ENCODE measurements at places on chromosomes 4 and X.

- no peak for DNase-seq
These were observed 160.1 kb downstream of the STK32B start for GRCh38 chr4:5211282-5211839.

DNA sequence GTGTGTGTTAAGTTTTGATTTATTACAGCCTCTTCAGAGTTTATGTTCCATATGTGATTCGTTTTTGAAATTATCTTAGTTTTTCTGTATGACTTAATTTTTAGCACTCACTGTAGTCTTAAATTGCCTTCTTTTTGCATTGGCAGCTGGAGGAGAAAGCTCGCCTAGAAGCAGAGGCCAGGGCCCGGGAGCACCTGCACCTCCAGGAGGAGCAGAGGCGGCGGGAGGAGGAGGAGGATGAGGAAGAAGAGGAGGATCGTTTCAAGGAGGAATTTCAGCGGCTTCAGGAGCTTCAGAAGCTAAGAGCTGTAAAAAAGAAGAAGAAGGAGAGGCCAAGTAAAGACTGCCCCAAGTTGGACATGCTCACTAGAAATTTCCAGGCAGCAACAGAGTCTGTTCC is 56.6 kb downstream of the TNIP2 start:
- no peak for DNase-seq

GRCh38 chr4:73422458-73422752 is 13.6 kb upstream of the AFP start:
- DNase-seq: no peak

- DNase-seq: peak; percentile 65
These were observed 25.4 kb upstream of the SLAIN2 start for GRCh38 chr4:48315728-48316630.

- peak; percentile 31 for DNase-seq
These were observed 553 bp downstream of the SEPTIN6 start for GRCh38 chrX:119692191-119693039.

DNA sequence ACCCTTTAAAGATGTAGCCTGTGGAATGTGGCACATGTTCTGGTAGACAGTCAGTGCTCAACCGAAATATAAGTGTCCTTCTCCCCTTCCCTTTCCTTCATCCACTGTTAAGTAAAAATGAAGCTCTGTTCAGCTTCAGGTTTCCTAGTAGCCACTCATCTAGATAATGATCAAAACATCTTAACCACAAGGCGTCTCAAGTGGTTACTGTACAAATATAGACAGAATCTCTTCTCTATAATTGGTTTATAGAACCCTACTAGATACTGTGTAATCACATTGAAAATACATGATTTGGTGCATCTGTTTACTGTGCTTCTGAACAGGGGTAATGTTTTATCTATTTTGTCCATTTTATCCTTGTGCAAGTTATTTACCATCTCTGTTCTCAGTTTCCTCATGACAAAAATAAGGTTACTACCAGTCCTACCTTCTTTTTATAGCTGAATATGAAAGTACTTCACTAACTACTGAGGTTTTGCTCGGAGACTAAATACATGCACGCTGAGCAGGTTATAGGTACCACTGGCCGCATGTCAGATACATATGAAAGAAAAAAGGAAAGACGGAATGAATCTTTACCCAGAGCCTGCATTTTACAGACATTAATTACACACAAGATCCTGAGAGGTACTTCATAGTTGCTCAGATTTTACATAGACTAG is 20.3 kb upstream of the SLC25A4 start:
- DNase-seq: no peak

DNA sequence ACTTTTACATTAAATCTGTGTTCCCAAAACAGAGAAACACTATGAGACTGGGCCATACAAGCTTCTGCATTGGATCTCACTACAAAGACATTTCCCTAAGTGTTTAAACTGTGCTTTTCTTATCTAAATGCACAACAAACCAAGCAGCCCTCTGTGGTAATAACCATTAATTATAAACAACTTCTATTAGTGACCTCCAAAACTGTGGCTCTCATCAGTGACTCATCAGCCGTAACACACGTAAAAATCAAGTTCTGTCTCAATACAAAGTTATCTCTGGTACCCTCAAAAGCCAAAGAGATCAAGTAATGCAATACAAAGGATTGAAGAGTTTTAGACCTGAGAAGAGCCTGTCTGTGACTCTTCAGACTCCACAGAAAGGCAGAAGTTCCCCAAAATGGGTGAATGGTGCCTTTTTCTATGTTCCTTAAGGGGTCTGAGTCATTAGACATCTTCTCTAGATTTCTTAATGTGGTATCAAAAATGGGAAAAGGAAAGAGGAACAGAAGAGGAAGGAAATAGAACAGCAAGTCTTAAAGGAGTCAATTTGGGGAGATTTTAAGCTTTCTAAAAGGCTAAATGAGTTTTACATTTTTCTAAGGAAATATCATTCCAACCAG is 189.8 kb upstream of the PPP1R2C start:
- peak; percentile 50 for DNase-seq

GRCh38 chr4:83599183-83599582 is 63.3 kb downstream of the GPAT3 start:
- DNase-seq: peak; percentile 10

DNA sequence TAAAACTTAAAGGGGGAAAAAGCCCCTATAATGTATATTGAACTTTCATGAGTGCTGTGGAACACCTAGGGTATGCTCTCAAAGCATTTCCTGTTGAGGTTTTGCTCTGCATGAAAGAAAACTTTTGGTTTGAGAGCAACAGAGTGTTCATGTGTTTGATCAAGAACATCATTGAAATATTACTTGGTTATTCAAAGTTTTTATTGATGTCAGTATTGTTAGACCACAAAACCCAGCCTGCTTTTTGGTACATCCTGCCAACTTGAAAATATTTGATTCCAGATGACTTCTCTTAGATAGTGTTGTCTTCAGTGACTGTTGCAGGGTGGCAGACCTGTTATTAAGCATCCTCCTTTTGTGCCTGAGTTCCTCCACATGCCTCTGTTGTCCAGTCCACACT is 68.0 kb downstream of the N4BP2 start:
- DNase-seq: no peak

- peak; percentile 5 for DNase-seq
These were observed 48.3 kb upstream of the TMEM150C start for GRCh38 chr4:82610041-82610440.

GRCh38 chr4:117514391-117515175 is 429.2 kb upstream of the TRAM1L1 start:
- DNase-seq: no peak

- no peak for DNase-seq
These were observed 122.7 kb upstream of the JADE1 start for GRCh38 chr4:128686810-128687209.

- DNase-seq: peak; percentile 72
These were observed 179.6 kb downstream of the TMA16 start for GRCh38 chr4:163673848-163674697.

DNA sequence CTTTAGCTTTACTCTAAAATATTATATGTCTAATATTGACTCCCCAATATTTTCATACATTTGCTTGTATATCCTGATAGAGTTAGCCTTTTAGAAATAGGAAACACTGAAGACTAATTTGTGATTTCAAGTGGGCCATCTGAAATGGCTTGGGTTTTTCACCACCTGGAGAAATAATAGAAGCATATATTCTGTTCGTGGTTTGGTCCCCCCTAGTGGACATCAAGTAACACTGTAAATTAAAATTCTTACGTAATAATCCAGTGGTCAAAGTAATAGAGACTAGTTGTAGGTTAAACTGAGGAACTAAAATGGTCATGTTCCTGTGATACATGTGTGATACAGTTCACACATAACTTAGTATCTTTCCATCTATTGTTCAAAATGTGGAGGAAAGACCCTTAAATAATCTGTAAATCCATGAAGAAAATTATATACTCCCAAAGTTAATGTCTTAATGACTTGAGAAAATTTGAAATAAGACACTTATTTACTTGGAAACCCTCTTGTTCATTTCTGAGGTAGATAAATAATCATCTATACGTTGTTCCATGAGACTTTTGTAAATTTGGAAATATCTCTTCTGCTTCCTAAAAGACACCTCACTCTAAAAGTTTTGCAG is 79.8 kb upstream of the SMARCAD1 start:
- DNase-seq: peak; percentile 43

DNA sequence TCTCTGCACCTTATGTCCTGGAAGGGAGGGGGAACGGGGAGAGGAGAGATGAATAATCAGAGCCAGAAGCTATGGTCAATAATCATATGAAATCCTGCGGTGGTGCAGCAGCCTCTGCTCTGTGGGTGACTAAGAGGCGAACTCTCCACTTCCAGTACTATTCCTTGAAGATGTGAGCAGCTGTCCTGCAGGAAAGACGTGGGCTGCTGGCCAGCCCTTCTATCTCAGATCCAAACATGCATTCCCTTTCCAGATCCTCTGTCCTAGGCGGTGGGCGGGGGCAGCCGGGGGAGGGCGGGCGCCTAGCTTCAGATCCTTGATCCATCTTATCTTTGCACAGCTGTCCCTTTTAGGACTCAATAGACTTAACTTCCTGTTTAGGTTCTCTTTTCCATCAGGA is 34.5 kb downstream of the SPINK2 start:
- no peak for DNase-seq

DNA sequence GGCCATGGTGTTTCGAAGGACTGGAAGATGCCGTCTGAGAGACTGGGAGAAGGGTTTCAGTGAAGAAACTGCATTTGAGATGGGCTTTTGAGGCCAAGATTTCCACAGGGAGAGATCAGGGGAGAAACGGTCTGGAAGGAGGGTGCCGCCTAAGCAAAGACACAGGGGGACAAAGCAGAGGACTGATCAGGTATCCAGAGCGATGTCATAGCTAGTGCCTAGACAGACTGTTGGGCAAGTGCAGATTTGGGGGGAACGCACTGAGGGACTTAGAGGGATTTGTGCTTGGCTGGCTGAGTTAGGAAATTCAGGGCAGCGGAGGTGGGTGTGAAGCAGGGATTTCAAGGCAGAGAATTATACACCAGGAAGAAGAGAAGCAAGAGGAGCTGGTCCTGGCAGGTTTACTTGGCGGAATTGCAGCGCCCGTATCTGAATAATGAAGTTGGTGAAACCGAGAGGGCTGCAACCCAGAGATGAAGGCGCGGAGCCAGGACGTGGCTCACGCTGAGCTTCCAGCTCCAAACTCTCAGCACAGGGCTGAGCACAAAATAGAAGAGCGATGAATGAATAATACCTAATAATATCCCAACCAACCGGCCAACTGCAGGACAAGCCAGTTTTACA is 106.9 kb downstream of the MAML3 start:
- no peak for DNase-seq

GRCh38 chr4:1779588-1780382 is 13.3 kb upstream of the FGFR3 start:
- DNase-seq: no peak

DNA sequence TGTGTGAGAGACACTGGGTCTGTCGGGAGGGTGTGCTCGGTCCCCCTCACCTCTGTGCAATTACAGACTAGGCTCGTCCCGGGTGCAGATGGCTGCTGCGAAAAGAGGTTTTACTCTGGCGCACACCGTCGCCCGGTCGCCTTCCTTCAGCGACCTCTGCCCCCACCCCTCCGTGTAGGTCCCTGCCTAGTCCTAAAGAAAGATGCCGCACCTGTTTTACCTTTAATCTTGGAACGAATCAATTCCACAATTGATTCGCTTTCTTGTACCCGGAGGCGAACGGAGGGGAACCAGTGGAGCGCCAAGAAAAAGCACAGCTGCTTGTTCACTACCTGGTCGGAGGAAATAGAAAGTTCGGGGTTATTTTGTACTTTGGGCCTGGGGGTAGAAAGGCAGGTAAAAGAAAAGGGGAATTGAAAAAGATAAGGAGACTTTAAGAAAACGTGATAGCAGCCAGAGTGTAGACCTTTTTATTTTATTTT is 1.2 kb downstream of the NPNT start:
- DNase-seq: no peak

- no peak for DNase-seq
These were observed 10.4 kb upstream of the SEPTIN11 start for GRCh38 chr4:76939184-76939583.

- no peak for DNase-seq
These were observed 332.9 kb downstream of the PPP3CA start for GRCh38 chr4:101014417-101014816.

DNA sequence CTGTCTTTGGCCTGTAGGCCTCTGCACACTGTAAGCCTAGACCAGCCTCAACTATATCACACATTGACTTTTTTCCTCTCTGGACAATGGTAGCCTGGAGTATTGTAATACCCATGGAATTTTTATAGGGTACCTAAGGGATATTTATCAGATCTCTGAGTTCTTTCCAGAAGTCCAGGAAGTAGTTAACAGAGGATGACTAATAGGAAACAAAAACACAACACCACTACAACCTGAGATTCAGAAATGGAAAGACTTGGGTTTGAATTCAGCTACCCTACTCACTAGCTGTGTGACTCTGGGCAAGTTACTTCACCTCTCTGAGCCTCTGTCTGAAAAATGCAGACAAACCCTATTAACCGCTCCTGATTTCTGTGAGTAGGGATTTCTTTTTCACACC is 7.7 kb upstream of the STX18 start:
- DNase-seq: no peak

- no peak for DNase-seq
These were observed 151.0 kb downstream of the VCX3A start for GRCh38 chrX:6383917-6384316.

DNA sequence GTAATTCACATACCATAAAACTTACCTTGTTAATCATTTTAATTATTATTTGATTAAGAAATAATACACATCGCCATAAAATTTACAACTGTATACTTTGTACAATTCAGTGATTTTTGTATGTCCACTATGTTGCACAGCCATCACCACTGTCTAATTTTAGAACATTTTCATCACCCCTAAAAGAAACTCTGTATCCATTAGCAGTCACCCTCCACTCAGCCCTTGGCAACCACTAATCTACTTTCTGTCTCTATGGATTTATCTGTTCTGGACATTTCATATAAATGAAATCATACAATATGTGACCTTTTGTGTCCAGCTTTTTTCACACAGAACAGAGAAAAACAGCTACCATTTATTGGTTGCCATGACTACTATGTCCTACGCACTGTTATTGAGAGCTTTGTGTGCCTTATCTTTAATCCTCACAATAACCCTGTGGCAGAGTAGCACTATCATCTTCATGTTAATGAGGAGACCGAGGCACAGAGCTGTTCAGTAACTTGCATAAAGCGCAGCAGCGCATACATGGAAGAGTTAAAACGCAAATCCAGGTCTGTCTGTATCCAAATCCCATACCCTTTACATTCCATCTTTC is 64.6 kb upstream of the PAGE1 start:
- no peak for DNase-seq

DNA sequence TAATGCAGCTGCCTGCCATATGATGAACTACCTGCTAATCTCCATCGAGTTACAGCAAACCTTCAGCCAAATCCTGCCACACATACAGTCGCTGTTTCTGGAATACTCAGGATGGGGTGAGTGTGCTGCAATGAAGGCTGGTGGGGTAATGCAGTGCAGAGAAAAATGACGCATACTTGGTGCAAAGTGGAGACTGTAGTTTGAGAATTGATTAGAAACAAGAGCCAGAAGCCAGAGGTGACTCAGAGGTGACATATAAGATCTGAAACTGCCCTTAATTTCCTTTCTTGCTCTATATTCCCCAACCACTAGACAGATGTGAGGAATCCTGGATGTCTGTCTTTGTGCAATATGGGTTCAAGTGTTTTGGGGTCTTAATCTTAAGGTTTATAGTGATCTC is 22.0 kb downstream of the C4orf54 start:
- DNase-seq: no peak

GRCh38 chr4:83605744-83606172 is 69.8 kb downstream of the GPAT3 start:
- no peak for DNase-seq

Data from suppressor macrophage treated with lipopolysaccharide for 4 hours (primary cell).